Right forelimb (tissue), 1 donor: ENCODE measurements at places on chromosomes 12 and 14.

- DNase-seq: no peak
Measured at GRCh38 chr12:82203086-82203485, 155.1 kb downstream of the CCDC59 start.

DNA sequence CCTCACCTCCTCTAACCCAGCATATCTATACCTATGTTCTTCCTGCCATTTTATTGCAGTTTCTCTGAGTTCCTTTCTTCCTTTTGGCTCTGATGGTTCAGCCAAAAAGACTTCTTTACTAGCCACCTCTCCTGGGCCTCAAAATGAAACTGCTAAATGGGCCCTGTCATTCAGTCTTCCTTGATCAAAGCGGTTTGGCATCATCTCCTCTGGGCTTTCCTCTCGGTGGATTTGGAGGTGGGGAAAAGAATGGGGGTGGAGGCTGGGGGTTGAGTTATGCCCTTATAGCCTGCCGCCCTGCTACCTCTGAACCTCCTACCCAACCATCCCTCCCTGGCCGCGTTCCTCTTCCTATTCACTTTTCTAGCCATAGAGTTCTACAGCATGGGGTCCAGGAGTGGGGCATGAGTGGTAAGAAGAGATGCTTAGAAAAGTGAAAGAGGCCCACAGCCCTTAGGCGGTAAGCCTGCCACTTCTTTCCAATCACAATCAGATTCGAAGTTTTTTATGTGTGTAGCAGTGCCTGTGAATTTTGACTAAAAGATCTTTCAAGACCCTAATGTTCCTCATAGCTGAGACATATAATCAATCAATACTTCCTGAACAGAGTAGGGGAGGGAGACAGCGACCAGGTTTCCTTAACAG is 2.5 kb downstream of the AJUBA start:
- no peak for DNase-seq

DNA sequence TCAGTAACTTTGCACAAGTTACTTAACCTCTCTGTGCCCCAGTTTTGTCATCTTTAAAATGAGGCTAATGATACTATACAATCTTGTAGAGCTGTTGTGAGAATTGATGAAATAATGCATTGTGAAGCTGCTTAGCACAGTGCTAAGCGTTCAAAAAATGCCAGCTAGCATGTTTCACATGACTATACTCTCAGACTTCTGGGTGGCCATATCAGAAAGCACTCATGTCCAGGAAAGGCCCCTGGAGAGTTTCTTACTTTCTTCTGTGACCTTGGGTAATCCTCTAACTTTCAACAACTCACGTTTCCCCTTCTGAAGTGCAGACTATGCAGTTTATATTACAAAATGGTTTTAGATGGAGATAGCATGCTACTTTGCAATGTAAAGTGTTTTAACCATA is 68.1 kb downstream of the TPH2 start:
- no peak for DNase-seq

DNA sequence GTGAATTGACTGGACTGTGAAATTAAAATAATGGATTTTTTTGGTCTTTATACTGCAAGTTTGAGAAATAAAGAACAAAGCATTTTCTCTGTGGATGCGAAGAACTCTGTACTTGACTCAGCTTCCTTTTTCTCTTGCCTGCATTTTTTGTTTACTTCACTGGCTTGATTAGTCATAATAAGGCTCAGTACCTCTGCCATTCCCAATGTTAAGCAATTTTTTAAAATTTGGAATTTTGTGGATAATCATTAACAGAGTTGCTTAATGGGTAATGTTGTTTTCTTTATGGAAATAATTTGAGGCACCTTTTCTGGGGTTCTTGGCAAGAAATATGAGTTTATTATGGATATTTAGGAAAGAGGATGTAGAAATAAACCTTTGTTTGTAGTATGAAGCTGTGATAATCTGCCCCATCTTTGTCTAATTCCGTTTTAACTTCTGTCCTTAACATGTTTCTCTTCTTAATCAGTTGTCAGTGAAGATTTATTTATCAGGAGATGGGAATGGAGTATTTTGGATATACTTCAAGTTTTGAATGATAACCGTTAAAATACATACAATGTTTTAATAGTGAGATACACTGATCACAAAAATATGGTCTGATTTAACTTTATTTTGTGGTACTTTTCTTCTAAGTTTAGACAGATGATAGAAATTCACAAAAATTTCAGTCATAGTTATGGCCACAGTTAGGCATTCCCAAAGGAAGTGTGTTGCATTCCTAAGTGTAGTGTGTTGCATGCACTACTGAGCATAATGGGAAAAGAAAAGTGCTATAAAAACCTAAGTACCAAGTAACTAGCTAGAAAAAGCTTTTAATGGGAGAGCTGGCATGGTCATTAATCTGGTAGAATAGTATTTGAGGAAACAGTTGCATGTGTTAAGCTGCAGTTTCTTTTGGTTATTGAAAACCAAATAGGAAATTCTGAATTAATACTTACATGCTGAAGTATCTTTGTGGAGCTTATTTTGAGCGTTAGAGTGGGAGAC is 27.7 kb downstream of the WNK1 start:
- no peak for DNase-seq

- DNase-seq: peak; percentile 58
Measured at GRCh38 chr12:53696285-53696654, 20.4 kb upstream of the ATP5MC2 start.

- no peak for DNase-seq
Measured at GRCh38 chr12:108312073-108312659, 26.9 kb downstream of the CMKLR1 start.

DNA sequence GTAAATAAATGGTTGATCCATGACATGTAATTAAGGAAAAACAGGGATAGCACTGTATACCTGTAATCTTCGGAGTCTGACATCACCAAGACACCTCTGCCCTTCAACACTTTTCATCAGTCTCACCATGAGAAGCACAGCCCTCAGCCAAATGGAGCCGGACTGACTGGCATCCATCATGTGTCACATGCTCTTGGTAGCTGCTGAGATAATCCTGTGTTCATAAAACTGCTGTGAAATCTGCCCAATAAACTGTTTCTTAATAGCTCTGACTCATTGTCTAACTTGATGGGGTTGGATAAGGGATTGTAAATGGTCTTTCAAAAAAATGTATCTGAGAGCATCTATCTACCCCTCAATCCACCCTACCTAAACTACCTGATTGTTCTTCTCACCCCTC is 33.6 kb downstream of the KCNH5 start:
- no peak for DNase-seq

GRCh38 chr12:34339922-34340321 is 317.6 kb downstream of the ALG10 start:
- DNase-seq: no peak

- no peak for DNase-seq
Measured at GRCh38 chr14:87522575-87522974, 470.4 kb downstream of the GALC start.

DNA sequence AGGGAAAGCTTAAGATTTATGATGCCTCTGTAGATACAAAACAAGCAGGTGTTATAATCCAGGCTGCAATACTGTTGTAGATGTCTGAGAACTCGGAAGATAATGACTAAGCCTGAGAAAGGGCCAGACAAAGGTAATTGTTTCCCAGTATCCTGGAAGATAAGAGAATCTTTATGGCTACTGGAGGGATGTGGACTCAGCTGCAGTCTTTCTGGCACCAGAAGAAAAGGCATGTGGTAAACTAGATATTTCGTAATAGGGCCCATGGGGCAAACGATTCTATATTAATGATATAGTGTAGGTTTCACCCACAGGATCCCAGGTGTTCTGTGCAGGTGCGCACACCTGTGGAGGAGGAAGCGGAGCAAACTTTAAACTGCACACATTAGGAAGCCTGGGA is 9.2 kb upstream of the APOLD1 start:
- no peak for DNase-seq

GRCh38 chr12:50924131-50924438 is 28.3 kb upstream of the HIGD1C start:
- peak; percentile 50 for DNase-seq

DNA sequence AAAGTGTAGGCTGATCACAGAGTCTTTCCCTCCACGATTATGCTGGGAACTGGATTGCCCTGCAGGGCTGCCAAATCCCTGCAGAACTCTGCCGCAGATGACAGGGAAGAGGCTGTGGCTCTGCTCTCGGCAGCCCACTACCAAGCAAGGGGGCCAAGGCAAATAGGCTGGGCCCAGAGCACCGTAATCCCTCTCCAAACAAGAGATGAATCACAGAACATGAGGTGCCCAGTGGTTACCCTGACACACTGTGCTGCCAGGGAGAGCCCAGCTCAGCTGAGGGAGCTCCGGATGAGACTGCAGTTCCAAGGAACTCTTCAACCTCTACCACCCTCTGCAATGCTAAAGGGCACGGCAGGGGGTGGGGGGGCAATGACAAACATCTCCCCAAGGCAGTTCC is 33.9 kb downstream of the STON2 start:
- DNase-seq: no peak

- DNase-seq: peak; percentile 63
Measured at GRCh38 chr12:53053218-53054111, 3.6 kb downstream of the TNS2 start.

DNA sequence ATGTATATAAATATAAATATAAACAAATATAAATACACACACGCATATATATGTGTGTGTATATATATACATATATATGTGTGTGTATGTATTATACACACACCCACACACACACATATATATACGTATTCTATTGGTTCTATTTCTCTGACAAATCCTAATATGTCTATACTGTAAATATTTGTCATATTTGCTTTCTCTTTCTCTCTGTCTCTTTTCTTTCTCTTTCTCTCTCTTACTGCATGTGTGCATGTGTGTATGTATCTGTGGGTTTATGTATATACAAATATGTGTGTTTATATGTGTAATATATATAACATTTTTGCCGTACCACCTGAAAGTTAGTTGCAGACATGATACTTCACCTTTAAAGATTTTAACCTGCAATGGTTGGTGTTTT is 174.2 kb upstream of the PLEKHG7 start:
- no peak for DNase-seq
